CD4-positive, alpha-beta T cell treated with Interleukin-6 for 4 hours (primary cell): ENCODE measurements at places on chromosomes 2 and 18.

- no peak for DNase-seq
Measured at GRCh38 chr2:161416708-161417437, 776 bp downstream of the TBR1 start.

DNA sequence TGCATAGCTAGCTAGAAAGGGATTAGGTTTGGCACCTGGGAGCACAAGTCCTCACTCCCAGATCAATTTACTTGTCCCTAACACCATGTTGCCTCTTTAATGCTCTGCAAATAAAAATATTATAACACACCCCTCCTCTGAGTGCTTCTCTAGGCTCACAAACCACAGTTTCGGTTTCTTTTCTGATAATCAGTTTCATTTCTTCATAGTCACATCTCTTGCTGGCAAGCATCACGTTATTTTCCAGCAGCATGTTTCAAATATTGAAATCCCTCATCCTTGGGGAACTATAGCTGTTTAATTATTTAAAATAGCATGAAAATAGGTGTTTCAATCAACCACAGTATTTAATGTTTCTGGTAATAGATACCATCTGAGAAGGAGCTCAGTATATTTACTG is 13.9 kb upstream of the SMCHD1 start:
- no peak for DNase-seq

- peak; percentile 27 for DNase-seq
Measured at GRCh38 chr2:74206180-74206688, 7.8 kb downstream of the MTHFD2 start.

GRCh38 chr2:203797712-203798111 is 69.9 kb upstream of the CTLA4 start:
- no peak for DNase-seq

DNA sequence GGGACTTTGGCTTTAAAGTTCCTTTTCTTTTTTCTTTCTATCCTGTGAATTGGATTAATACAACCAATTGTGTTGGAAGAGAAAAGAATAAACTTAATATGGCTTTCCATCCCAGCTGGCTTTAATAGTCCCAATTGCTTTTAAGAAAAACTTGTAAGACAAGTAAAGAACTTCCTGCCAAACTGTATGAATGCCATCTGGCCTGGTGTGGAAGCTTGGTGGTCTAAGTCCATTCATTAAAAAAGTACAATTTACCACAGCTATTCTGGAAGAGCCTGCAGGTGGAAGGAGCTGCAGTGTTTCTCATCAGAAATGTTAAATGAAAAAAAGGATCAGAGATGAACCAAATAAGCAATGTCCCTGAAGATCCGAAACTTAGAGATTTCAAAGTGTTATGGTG is 103.9 kb downstream of the KLHL14 start:
- DNase-seq, result no peak

GRCh38 chr2:219125225-219125885 is 35.3 kb downstream of the NHEJ1 start:
- no peak for DNase-seq

GRCh38 chr2:149543845-149544244 is 43.7 kb downstream of the MMADHC start:
- DNase-seq, result no peak

DNA sequence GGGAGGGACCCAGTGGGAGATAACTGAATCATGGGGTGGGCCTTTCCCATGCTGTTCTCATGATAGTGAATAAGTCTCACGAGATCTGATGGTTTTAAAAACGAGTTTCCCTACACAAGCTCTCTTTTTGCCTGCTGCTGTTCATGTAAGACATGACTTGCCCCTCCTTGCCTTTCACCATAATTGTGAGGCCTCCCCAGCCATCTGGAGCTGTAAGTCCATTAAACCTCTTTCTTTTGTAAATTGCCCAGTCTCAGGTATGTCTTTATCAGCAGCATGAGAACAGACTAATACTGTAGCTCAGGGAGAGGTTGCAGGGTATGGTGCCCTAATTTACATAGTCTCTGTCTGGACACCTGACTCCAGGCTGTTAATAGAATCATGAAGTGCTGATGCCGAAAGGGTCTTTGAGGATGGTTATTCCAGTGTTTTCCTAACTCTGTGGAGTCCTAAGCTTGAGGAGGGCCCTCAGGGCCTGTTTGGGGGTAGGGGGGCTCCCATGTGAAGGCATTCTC is 343.2 kb downstream of the ALK start:
- DNase-seq, result no peak

GRCh38 chr2:96584017-96584416 is 47.5 kb downstream of the ARID5A start:
- DNase-seq, result no peak

GRCh38 chr2:142682528-142682927 is 194.9 kb upstream of the KYNU start:
- no peak for DNase-seq

- DNase-seq, result no peak
Measured at GRCh38 chr2:85400023-85400422, 10.1 kb downstream of the CAPG start.

GRCh38 chr2:226429476-226429875 is 370.1 kb downstream of the IRS1 start:
- no peak for DNase-seq

DNA sequence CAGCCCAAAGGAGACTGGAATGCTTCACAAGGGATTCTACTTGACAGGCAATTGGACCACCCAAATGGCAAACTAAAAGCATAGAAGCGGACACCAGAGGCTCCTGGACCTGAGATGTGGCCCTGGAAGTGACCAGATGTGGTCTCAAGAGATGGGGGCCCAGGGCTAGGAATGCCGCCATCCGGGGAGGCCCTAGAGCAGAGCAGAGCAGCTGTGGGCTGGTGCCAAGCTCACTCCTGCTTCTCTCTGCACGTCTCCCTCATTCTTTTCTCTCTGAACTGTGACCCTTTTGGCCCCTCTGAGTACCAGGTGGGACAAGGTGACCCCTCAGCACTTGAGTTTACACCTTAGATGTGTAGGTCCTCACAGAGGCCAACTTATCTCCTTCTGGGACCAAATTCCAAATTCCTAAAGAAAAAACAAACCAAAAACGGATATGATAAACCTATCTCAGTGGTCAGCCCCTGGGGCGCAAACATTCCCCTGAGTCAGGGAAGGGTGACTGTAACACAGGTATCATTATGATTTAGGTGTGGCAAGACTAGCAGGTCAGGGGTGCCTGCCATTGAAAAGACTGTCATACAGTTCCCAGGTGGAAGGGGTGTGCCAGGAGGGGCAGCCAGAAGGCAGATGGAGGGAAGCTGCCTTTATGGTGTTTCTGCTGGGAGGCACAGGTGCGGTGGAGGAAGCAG is 6.5 kb upstream of the IL1R2 start:
- DNase-seq, result no peak

- no peak for DNase-seq
Measured at GRCh38 chr2:21395366-21395765, 271.6 kb downstream of the TDRD15 start.

DNA sequence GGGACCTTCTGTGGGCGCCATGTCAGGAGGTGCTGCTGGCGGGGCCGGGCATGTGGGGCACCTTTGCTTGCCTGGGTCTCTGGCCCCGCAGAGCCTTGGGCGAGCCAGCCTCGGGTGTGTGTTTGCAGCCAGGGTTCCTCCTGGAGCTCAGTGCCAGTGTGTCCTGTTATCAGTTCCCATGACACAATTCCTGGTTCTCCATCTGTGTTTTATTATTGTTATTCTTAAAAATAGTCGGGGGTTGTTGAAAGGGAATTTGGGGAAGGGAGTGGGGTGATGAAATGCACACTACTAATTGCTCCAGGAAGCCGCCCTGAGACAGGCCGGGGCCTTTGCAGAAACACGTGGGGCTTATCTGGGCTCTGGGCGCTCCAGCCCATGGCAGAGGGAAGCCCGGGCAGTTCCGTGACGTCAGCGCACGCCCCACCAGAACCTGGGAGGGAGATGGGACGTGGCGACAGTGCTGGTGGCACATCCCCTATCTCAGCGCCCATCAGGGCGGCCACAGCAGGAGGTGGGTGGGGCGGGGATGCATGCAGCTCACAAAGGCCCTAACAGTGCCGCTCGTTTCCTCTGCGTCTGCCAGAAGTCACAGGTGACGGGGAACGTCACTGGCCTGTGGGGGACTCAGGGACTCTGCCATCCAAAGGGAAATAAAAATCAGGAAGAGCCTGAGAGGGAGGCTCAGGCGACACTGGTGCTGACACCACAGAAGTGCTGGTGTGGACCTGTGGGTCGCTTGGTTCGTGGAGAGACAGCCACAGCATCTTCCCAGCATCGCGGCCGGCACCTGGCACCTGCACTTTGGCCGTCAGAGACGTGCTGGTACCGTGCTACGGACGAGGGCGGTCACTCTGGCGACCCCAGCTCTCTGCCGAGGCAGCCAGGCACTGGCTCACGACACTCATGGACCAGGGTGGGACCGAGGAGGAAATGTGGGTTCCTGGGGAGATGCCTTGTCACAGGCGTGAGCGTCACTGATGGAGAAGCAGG is 131.0 kb downstream of the NFATC1 start:
- DNase-seq, result peak; percentile 37

DNA sequence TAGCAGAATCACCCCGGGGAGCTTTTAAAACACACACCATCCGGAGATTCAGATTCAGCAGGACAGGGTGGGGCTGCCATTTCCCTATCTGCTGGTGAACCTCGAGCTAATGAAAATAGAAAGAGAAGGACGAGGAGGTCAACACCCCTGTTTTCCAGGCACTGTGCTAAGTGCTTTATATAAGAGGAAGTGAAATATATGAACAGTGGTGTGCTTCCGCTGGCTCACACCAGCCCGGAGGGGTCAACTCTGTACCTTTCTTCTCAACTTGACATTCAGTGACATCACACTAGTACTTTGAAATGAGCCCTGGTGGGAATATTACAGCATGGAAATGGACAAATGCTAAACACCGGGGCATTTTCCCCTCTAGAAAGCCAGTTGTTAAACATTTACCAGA is 108.3 kb upstream of the LTBP1 start:
- DNase-seq, result no peak

DNA sequence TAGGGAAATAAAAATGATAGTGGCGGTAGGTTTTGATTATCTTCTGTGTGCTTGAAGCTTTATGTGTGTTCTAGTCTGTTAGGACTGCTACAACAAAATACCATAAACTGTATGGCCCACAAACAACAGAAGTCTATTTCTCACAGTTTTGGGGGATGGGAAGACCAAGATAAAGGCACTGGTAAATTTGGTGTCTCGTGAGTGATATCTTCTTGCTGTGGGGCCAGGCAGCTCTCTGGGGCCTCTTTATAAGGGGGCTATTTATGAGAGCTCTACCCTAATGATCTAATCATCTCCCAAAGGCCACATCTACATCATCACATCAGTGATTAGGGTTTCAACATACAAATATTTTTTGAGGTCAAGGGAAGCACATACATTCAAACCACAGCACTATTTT is 86.8 kb upstream of the SPHKAP start:
- DNase-seq, result no peak

DNA sequence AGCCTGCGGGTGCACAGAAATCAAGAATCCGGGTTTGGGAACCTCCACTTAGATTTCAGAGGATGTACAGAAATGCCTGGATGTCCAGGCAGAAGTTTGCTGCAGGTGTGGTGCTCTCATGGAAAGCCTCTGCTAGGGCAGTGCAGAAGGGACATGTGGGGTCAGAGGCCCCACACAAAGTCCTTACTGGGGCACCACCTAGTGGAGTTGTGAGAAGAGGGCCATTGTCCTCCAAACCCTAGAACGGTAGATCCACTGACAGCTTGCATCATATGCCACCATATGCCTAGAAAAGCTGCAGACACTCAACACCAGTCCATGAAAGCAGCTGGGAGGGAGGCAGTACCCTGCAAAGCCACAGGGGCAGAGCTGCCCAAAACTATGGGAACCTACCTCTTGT is 833.0 kb downstream of the TMEM182 start:
- no peak for DNase-seq

DNA sequence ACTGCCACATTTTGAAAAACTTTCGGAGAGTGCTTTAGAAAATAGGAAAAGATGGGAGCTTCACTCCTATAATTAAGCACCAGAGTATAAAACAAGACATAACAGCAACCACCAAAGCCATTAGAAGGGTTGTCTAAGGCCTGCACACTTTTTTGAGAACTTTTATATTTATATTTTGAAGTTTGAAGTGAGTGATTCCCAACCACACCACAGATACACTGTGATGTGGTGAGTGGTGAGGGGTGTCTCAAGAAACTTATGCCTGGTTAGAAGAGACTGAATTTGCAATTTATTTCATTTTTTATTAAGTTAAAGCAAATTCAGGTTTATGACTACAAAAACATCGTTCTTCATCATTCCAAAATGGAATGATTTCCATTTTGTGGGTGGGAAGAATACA is 161.9 kb downstream of the DNAH6 start:
- DNase-seq, result no peak
